ENCODE measurements at places on chromosomes 5 and 9. TPM values are rescaled to one million over a fixed set of nuclear protein-coding genes. Genes with fewer than 3 reads are reported as not detected.

- no peak for DNase-seq
Observed at GRCh38 chr5:66710557-66711088, 114.4 kb downstream of the MAST4 start.

Gene TIMD4
- 0.92 TPM for total RNA-seq

Gene GRXCR2
- total RNA-seq: not detected

Gene GBGT1
- 2.7 TPM for total RNA-seq

All from activated CD4-positive, alpha-beta T cell treated with anti-CD3 and anti-CD28 coated beads, Interleukin-2, amount 10 ng/mL, durations not matched to agents 7 days and 5 days (primary cell).